Nucleus accumbens (tissue), 56 donors: ENCODE measurements at places on chromosomes 4 and X.

DNA sequence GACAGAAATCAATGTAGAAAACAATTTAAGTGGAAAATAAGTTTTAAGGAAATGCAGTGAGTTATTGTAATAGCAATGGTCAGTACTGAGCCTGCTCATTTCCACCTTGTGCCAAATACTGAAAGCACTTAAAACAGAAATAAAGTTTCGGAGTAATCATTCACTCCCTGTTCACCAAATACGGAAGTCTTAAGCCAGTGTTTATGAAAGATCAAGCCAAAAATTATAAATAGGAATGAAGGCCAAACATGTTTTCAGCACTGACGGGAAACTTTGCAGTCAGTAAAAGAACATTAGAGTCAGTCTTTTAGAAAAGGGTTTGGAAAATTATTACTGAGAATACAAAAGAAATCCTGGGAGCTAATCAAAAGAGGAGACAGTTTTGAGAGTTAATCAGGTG is 178.6 kb downstream of the DMD start:
- no peak for DNase-seq

DNA sequence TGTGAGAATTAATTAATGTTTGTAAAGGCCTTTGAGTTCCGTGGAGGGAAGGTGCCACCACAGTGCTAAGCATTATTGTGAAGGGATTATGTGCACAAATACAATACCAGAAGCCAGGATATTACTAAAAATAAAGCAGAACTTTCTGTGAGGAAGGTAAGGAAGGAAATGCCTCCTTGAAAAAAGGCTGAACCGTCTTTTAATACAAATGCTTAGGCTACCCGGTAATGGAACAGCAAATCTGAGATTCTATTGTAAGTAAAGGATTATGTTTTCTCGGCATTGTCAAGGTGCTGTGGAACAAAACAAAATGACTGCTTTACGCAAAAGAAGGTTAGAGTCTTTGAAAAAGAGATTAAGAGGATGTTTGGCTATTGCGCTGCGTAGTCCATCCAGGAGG is 57.9 kb upstream of the SPRY1 start:
- no peak for DNase-seq

DNA sequence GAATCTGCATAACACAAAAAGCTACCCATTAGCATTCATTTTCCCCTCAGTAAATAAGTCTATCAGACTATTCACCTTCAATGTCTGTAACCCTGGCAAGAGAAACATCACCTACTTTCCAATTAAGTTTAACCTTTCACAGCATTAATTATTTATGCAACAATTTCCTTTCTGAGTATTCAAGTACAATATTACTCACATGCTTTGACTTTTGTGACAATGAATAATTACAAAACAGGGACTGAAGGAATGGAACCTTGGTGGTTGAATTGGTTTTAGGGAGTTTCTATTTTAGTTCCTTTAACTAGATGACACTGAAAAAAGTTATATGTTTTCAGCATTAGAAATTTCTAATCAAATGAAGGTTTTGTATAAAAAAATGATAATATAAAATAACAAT is 932.3 kb upstream of the EPHA5 start:
- no peak for DNase-seq

DNA sequence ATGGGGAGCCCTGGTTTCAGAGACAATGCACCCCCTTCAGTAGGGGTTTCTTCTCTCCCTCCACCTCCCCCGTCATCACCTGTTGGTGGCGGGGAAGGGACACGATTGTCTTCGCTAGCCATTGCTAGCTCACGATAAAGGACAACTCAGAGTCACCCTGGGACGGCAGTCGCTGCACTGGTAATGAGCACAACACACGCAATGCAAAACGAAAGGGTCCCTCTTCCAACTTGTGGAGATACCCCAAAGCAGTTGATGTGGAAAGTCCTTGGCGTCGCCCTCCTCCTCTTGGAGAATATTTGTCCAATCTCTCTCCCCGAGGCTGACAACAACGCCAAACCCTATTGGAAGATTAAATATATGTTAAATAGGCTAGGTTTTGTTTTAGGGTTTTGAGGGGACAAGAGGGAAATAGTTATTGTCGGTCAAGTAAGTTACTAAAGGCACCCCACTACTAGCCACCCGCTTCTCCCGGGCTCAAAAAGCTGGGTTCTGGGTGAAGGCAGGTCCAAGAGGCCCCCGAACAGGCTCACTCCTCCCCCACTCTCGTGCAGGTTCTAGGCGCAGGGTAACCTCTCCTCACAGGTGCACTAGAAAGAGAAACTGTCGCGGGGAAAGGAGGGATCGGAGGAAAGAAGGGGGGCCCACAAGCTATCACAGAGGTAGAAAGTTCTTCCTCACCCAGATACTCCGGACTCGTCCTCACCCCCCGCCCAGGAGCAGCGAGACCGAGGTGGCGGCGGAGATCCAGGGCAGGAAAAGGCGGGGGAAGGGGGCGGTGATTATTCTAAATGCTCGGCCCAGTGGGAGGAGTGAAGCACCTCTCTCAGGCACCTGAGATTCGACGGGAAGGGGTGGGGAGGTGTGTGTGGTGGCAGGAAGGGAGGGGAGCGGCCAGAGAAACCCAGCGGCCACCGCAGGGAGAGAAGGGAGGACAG is at the start of gene LRBA:
Gene LRBA, minus strand, starts transcription at position 764 of the 938 bp plus-strand sequence. Its CDS starts 642 bp downstream, at position 122.
- peak; percentile 76 for DNase-seq

- DNase-seq: no peak
Measured at GRCh38 chr4:6986072-6986780, 56.9 kb upstream of the TADA2B start.

- DNase-seq: no peak
Measured at GRCh38 chrX:23802431-23802830, 19.5 kb downstream of the SAT1 start.

- no peak for DNase-seq
Measured at GRCh38 chr4:5770051-5770450, 59.0 kb downstream of the EVC start.

DNA sequence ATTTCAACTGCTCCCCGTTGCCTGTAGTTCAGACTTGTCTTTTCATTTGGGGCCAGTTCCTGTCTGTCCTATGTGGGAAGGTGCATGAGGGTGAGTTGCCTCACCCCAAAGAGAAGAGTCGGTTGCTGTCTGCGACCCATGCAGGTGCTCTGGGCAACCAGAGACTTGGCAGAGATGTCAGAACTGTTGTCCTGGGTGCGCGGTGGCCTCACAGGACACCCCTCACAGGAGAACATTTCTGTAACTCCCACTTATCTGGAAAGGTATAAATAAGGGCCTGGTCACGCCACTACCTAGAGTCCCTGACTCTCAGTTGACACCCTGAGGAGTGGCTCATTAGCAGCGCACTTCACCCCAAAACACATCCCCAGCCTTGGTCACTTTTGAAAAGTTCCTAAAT is 9.7 kb upstream of the NAT8L start:
- no peak for DNase-seq

- DNase-seq: no peak
Measured at GRCh38 chr4:138890891-138891570, 124.5 kb upstream of the NOCT start.

- DNase-seq: no peak
Measured at GRCh38 chr4:13178621-13179020, 305.5 kb downstream of the RAB28 start.

GRCh38 chrX:79139446-79139845 is 5.0 kb upstream of the GPR174 start:
- no peak for DNase-seq

DNA sequence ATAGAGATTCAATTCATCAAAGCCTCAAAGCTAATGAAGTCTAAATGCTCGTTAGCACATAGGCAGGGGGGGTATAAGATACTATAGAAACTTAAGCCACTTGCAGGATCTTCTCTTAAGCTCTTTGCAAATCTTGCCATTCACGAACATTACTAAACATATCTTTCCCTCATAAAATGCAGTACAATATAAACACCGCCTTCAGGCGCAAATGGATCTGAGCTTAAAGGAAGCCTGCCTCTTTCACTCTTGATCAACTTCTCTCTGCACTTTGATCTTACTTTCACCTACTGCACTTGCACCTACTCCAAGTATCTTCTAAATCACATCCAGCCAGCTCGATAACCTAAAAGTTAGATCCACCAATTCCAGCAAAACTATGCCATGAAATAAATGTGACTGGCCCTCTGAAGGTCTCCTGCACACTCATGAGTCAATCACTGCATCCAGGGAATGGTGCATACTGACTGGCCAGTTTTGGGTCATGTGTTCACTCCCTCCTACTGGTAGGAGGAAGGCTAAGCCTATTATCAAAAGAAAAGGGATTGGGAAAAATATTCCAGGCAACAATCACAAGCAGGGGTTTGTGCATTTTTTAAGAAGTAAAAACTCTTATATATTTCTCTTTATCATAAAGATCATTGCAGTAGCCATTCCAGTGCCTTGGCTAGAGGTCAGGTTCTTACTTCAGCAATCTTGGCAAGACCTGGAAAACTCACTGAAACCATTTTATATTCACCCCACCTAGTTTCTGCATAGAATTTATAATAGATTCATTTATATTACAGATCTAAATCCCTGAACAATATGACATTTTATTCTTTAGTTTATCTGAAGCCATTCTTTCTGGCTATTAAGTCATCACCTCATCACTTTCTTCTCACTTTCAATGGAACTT is 222.0 kb downstream of the PPP3CA start:
- no peak for DNase-seq

DNA sequence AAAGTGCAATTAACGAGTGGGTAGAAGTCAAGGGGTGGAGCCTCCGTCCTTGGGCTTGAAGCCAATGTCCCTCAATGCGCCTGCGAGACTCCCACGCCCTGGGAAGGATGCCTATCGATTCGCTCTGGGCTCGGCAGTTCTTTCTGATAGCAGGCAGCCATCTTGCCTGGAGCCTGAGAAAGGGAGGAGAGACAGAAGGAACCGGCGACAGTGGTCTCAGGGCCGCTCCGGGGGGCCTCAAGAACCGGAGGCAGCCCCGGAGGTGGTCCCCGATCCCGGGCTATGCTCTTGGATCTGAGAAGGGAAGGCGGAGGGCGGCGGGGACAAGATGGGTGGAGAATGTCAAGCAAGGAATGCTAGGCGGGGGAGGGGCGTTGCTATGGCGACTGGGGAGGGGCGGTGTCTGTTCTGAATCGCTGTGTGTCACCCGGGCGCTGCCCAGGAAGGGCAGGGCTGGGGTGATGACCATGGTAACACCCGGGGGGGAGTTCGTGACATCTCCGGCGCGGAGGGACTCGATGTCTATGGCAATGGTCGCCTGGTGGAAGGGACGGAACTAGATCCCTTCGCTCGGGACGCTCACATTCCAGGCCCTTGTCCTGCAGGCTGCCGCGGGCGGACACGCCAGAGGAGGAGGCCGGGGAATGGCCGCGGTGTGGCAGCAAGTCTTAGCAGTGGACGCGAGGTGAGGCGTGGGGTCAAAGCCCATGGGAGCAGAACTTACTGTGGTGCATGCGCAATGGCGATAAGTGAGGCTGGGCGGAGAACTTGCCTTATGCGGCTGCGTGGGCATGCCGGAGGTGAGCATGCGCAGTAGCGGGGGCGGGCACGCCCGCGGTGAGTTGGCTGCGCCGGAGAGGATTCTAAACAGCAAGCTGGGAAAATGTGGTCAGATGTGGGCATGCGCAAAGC is at the start of gene WDR13:
Gene WDR13, plus strand, starts transcription at position 140 of the 912 bp plus-strand sequence. Its CDS starts 505 bp downstream, at position 645.
- DNase-seq: peak; percentile 86

DNA sequence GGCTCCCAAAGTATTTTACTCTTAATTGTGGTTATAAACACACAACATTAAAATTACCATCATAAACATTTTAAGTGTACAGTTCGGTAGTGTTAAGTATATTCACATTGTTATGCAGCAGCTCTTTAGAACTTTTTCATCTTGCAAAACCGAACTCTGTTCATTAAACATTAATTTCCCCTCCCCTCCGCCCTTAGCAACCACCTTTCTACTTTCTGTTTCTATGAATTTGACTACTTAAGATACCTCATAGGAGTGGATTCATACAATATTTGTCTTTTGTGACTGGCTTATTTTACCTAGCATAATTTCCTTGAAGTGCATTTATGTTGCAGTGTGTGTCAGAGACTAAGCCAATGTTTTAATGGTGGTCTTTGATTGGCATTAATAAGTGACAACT is 32.6 kb downstream of the IL13RA1 start:
- DNase-seq: no peak

- no peak for DNase-seq
Measured at GRCh38 chrX:31658360-31658759, 586.5 kb upstream of the FTHL17 start.

GRCh38 chr4:98838977-98839618 is 89.8 kb downstream of the EIF4E start:
- no peak for DNase-seq
